ENCODE measurements at places on chromosomes 1 and 21.
A peak's percentile ranks its signal among the peaks of the same experiment; 100 is the strongest.

DNA sequence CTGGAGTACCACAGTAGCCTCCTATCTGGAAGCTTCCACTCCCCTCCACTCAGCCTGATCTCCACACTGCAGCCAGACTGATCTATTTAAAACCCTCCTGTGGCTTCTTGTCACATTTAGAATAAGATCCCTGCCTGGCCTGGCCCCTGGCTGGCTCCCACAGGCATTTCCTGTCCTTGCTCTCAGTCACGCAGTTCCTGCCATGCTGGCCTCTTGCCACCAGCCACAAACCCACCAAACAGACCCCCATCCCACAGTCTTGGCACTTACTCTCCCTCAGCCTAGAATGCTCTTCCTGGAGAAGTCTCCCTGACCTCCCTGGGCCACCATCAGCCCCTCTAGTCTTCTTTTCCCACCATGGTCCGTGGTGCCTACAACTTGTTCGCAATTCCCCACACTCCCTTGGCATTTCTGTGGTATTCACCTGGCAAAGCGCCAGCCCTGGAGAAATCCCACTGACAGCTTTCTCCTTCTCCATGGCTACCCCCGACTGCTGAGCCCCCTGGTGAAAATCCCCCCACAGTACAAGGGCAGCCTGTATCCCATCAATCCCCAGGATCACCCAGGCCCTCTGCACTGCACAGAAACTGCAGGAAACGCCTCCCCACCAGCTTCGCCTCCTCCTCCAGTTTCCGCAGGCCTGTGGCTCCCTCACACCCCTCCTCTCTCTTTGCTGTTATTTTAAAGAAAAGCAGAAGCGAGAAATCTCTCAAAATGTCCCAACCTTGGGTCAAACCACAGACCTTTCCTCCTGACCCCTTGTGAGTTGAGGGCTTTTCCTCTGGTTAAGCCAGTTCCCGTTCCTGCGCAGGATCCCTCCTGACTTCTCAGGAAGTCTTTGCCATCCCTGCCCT, 94.5 kb downstream of the SYT2 start:
- H3K27ac ChIP-seq: no peak overlapping the region
- DNase-seq: peak; percentile 57
- peaks cover 43% of the 10 kb centered on the region for H3K4me1 ChIP-seq
- H3K27me3 ChIP-seq: peaks cover 40% of the 10 kb centered on the region
- no peaks in the 10 kb centered on the region for H3K36me3 ChIP-seq

DNA sequence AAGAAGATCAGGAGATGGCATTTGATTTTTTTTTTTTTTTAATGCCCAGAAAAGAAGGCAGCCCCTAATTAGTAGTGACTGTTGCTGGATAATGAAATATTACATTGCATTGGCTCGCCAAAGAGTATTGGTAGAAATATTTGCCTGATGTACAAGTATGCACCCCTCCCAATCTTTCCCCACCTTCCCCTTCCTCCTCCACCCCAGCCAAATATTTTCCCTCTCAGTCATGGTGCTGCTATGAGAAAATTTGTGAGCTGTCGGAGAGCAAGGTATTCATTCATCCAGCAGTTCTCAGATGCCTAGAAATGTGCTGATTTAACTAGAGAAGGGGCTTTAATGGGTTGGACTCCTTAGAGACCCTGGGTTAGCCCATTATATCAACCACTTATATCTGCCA, 50.5 kb upstream of the IKBKE start:
- H3K4me1 ChIP-seq: no peaks in the 10 kb centered on the region
- H3K27ac ChIP-seq: no peak overlapping the region
- H3K4me3 ChIP-seq: no peak overlapping the region
- H3K27me3 ChIP-seq: no peaks in the 10 kb centered on the region
- peak; percentile 27 for DNase-seq

GRCh38 chr1:211420389-211420788, 71.6 kb downstream of the RD3 start:
- no peak overlapping the region for H3K27ac ChIP-seq
- H3K4me3 ChIP-seq: no peak overlapping the region
- H3K27me3 ChIP-seq: no peaks in the 10 kb centered on the region
- H3K4me1 ChIP-seq: peaks cover 32% of the 10 kb centered on the region

DNA sequence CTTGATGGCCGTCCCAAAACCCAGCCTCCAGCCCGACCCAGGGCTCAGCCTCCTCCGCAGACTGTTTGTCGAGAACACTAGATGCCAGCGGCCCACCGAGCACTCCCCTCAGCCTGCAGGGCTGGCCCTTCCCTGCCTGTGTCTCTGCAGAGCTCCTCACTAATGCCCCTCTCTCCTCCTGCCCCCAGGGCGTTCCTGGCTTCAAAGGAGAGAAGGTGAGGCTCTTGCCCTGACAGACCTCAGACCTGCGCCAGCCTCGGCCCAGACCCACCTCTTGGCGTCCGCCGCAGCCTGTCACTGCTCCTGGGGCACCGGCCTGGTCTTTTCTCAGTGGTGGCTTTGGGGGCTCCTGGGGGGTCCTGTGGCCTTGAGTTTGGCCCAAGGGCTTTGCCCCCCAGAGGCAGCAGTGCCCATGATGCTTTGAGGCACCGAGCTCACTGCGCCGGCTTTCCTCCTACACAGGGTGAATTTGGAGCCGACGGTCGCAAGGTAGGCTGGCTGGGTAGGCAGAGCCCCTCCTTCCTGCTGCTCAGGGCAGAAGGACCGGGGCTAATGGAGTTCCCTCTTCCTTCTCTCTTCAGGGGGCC, 18.4 kb downstream of the COL6A2 start:
- no peaks in the 10 kb centered on the region for H3K27me3 ChIP-seq
- H3K4me3 ChIP-seq: no peak overlapping the region
- H3K4me1 ChIP-seq: no peaks in the 10 kb centered on the region
- H3K36me3 ChIP-seq: no peaks in the 10 kb centered on the region

DNA sequence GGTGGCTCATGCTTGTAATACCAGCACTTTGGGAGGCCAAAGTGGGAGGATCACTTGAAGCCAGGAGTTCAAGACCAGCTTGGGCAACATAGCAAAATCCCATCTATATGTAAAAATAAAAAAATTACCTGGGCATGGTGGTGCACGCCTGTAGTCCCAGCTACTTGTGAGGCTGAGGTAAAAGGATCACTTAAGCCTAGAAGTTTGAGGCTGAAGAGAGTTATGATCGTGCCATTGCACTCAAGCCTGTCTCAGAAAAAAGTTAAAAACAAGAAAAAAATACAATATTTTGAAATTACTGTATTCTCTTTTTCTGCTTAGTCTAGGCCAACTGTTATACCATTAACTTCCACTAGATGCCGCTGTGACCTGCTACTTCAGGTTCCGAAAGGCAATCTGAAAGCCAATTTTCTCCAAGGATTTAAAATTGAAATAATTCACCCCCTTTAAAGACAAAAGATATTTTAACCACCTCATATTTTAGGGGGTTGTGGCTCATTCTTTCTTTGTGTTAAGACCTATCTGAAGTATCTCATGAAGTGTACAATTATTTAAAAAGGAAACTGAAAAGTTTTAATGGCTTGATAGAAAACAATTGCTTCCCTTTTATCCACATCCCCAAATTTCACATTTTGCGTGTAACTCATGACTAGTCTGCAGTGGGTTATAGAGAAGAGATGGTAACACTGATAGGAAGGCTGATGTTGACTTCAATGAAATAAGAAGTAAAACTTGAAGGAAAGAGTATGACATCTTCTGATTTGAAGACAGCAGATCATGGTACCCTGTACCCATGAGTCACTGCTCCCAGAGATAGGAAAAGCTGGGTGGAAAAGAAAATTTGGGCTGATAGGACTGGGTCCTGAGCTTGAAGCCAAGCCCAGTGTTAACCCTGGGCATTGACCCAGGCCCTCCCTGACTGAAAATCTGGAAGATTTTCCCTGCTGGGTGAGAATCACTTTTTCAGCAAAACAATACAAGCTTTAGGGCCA, 24.4 kb upstream of the CLDN14 start:
- H3K27ac ChIP-seq: no peak overlapping the region
- no peaks in the 10 kb centered on the region for H3K36me3 ChIP-seq
- no peak overlapping the region for H3K4me3 ChIP-seq
- H3K27me3 ChIP-seq: peaks cover 17% of the 10 kb centered on the region
- H3K4me1 ChIP-seq: no peaks in the 10 kb centered on the region
- peak; percentile 52 for DNase-seq

GRCh38 chr1:36419569-36419968, 21.9 kb upstream of the LSM10 start:
- no peak overlapping the region for H3K4me3 ChIP-seq
- H3K27me3 ChIP-seq: no peaks in the 10 kb centered on the region
- no peak for DNase-seq
- H3K36me3 ChIP-seq: no peaks in the 10 kb centered on the region
- H3K4me1 ChIP-seq: peaks cover 11% of the 10 kb centered on the region

DNA sequence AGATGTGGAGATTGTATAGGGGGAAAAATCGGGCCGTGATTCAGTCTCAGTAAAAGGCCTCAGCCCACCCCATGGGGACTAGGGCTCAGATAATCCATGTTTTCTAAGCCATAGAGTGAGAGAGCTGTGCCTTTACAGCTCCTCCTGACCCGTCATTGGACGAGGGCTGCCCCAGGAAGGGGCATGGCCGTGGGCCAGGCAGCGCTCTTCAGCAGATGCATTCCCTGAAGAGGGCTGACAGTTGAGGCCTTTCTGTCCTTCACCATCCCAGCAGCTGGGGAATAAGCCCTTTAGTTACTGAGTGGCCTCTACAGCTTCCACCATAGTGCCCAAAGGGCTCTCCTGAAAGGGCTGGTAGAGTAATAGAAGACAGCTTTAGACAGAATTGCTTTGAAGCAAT, 57.2 kb downstream of the ST3GAL3 start:
- no peaks in the 10 kb centered on the region for H3K36me3 ChIP-seq
- no peak overlapping the region for H3K4me3 ChIP-seq
- peaks cover 2% of the 10 kb centered on the region for H3K4me1 ChIP-seq
- no peak overlapping the region for H3K27ac ChIP-seq

DNA sequence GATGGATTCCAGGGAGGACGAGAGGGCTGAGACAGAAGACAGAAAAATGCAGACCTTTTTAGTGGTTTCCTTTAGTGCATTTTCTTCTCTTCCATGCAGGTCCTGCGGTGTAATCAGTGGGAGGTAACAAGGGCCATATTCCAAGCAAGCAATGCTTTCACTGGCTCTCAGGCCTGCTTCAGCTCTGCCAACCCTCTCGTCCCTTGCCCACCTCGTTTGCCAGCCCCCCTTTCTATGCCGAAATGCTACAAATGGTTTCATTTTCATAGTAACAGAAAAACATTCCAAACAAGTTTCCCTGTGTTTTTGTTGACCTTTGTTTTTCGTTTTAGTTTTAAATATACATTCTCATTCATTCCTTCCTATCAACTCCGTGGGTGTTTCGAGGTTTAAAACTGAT, 443.1 kb downstream of the TTLL7 start:
- H3K4me3 ChIP-seq: no peak overlapping the region
- DNase-seq: no peak
- H3K27ac ChIP-seq: no peak overlapping the region
- H3K36me3 ChIP-seq: no peaks in the 10 kb centered on the region
- no peaks in the 10 kb centered on the region for H3K27me3 ChIP-seq
- no peaks in the 10 kb centered on the region for H3K4me1 ChIP-seq

DNA sequence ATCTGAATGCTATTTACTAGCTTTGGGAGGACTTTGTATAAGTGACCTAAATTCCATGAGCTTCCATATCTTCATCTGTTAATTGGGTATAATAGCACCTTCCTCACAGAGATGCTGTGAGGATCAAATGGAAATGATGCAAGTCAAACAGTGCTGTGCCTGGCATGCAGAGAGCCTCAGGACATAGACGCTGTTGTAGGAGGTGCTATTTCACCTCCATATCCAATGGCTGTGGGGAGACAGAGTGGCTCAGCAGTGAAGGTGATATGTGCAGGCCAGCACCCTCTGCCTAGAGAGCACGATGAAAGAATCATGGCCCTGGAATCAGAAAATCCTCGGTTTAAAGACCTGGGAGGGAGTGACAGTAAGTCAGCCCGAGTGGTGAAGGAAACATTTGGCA, 16.0 kb upstream of the C1orf21 start:
- no peak for DNase-seq
- H3K4me3 ChIP-seq: no peak overlapping the region
- no peak overlapping the region for H3K27ac ChIP-seq
- H3K27me3 ChIP-seq: peaks cover 16% of the 10 kb centered on the region
- no peaks in the 10 kb centered on the region for H3K4me1 ChIP-seq

DNA sequence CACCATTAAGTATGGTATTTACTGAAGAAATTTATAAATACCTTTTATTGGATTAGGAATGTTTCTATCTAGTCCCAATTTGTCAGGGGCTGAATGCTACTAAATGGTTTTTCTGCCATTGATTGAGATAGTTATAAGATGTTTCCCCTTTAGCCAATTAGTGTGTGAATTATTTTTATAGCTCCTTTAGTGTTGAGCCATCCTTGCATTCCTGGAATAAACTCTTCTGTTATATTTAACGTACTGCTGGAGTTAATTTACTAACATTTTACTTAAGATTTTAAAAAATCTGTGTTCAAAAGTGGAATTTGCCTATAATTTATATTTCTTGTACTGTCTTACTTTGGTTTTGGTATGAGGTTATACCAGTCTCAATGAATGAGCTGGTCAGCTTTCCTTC, 25.4 kb upstream of the LRRC3 start:
- no peak overlapping the region for H3K27ac ChIP-seq
- H3K36me3 ChIP-seq: peaks cover 12% of the 10 kb centered on the region
- H3K4me3 ChIP-seq: no peak overlapping the region

DNA sequence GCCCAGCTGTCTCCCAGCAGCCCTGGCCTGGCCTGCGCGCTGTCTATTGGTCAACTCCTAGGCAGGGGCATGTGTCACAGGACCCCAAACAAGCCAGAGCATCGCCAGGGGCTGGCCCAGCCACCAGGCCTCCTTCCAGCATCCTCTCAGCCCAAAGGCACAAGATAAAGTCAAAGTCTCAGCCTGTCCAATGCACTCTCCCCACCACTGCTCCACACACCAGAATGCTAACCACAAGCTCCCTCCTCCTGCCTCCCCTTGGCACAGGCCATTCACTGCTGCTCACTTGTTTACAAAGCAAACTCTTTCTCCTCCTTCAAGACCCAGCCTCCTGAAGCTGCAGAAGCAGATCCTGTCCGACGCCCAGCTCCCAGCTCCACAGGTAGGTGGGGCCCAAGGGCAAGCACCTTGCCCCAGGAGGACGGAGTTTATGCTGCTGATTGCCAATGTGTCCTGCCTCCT, 133.4 kb downstream of the DMRTB1 start:
- H3K27ac ChIP-seq: no peak overlapping the region
- DNase-seq: no peak
- no peaks in the 10 kb centered on the region for H3K27me3 ChIP-seq
- H3K4me3 ChIP-seq: no peak overlapping the region
- H3K36me3 ChIP-seq: no peaks in the 10 kb centered on the region

DNA sequence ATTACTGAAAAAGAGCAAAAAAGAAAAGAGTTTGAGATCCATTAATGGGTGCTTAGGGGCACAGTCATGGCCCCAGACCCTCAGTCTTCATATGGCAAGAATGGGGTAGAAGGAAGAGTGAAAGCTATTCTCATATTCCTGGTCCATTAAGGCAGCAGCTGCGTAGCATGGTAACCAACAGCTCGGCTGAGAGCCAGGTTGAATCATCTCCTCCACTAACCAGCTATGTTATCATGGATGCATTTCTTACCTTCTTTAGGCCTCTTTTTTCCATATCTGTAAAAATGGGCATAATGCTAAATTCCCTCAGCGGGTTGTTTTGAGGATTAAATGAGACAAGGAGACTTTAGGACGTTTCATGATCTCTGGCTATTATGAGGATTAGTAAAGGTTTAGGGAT, 15.0 kb upstream of the SARS1 start:
- no peak overlapping the region for H3K27ac ChIP-seq
- DNase-seq: no peak
- H3K4me3 ChIP-seq: no peak overlapping the region
- H3K36me3 ChIP-seq: no peaks in the 10 kb centered on the region
- H3K4me1 ChIP-seq: peaks cover 17% of the 10 kb centered on the region
- no peaks in the 10 kb centered on the region for H3K27me3 ChIP-seq

- H3K27me3 ChIP-seq: peaks cover under 1% of the 10 kb centered on the region
- no peak overlapping the region for H3K4me3 ChIP-seq
- no peak for DNase-seq
- H3K36me3 ChIP-seq: no peaks in the 10 kb centered on the region
Measured at GRCh38 chr1:59171788-59172187, 125.1 kb upstream of the FGGY start.

All from activated CD8-positive, alpha-beta memory T cell treated with anti-CD3 and anti-CD28 coated beads, Interleukin-2, amount 10 ng/mL, durations not matched to agents 7 days and 5 days (primary cell).